Endothelial cell (in vitro differentiated cells): ENCODE measurements at places on chromosomes 3 and 15.

- no peak for DNase-seq
- H3K4me1 ChIP-seq: peaks cover 23% of the 10 kb centered on the region
- peak overlapping the region; percentile 91 for H3K27ac ChIP-seq
- H3K4me3 ChIP-seq: peak overlapping the region; percentile 96
Measured at GRCh38 chr3:182794455-182795388, 1.4 kb downstream of the ATP11B start.

GRCh38 chr3:149579161-149579560, 78.7 kb downstream of the WWTR1 start:
- H3K36me3 ChIP-seq: peaks cover 13% of the 10 kb centered on the region
- H3K27ac ChIP-seq: no peak overlapping the region
- H3K4me1 ChIP-seq: peaks cover 66% of the 10 kb centered on the region

GRCh38 chr3:13569641-13570390, 20.9 kb downstream of the FBLN2 start:
- no peaks in the 10 kb centered on the region for H3K36me3 ChIP-seq
- H3K27ac ChIP-seq: no peak overlapping the region
- peaks cover 12% of the 10 kb centered on the region for H3K27me3 ChIP-seq
- no peak for DNase-seq
- peaks cover 9% of the 10 kb centered on the region for H3K4me1 ChIP-seq
- no peak overlapping the region for H3K4me3 ChIP-seq

DNA sequence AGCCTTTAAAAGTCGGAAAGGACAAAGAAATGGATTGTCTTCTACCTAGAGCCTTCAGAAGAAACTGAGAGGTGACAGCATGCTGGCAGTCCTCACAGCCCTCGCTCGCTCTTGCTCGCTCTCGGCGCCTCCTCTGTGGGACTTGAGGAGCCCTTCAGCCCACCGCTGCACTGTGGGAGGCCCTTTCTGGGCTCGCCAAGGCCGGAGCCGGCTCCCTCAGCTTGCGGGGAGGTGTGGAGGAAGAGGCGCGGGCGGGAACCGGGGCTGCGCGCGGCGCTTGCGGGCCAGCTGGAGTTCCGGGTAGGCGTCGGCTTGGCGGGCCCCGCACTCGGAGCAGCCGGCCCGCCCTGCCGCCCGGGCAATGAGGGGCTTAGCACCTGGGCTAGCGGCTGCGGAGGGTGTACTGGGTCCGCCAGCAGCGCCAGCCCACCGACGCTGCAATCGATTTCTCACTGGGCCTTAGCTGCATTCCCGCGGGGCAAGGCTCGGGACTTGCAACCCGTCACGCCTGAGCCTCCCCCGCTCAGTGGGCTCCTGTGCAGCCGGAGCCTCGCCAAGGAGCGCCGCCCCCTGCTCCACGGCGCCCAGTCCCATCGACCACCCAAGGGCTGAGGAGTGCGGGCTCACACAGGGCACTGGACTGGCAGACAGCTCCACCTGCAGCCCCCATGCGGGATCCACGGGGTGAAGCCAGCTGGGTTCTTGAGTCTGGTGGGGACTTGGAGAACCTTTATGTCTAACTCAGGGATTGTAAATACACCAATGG, 953.8 kb upstream of the GBE1 start:
- no peak overlapping the region for H3K4me3 ChIP-seq
- DNase-seq: no peak
- peaks cover 3% of the 10 kb centered on the region for H3K27me3 ChIP-seq
- peaks cover 3% of the 10 kb centered on the region for H3K36me3 ChIP-seq

DNA sequence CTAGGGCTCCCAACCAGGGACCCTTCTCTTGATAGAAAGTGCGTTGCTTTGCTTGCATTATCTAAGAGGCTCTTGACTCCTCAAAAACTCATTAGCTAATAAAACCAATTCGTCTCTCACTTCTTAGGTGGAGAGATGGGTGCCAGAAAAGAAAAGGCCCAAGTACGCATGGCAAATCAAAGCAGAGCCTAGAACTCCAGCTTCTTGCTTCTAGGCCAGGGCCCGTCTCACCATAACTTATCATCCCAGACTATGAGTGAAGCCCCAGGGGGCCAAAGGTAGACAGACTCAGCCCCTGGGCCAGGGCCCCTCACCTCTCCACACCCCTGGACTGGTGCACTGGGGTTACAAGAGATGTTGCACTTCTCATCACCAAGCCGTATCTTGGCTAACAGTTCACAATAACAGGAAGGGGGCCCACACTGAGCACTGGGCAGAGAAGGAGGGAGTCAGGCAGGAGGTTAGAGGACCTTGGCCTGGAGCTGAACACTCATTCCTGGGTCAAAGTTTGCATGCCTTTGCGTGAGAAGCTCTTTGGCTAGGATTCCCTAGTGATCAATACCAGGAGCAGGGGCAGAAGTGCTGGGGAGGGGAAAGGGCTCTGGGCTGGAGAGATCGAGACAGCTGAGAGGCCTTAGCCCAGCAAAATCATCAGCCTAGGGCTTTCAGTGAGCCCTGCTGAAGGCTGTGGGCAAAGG, 5.4 kb upstream of the CYP1A1 start:
- peaks cover 19% of the 10 kb centered on the region for H3K4me1 ChIP-seq
- H3K27ac ChIP-seq: no peak overlapping the region
- no peak overlapping the region for H3K4me3 ChIP-seq
- peaks cover 11% of the 10 kb centered on the region for H3K27me3 ChIP-seq
- DNase-seq: no peak
- H3K36me3 ChIP-seq: peaks cover 4% of the 10 kb centered on the region

DNA sequence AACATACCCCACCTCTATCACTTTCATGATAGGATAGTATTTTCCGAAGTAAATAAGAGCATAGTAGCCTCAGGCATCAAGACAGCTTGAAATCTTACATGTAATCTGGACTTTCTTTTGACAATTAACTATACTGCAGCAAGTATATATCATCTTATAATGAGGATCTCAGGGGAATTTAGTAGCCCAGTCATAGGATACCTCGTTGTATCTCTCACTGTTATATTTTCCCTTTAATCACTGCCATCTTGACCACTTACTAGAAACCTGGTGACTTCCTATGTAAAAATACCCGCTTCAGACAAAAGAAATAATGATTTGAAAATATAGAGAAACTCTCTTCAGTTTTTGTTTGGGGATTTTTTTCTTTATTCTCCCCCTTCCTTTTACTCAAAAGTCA, 88.2 kb downstream of the SERPINI1 start:
- H3K27ac ChIP-seq: no peak overlapping the region
- no peaks in the 10 kb centered on the region for H3K27me3 ChIP-seq
- H3K4me1 ChIP-seq: no peaks in the 10 kb centered on the region
- H3K4me3 ChIP-seq: no peak overlapping the region

GRCh38 chr15:41631880-41632470, 28.2 kb upstream of the MGA start:
- H3K27me3 ChIP-seq: peaks cover 4% of the 10 kb centered on the region
- no peaks in the 10 kb centered on the region for H3K36me3 ChIP-seq
- peaks cover 31% of the 10 kb centered on the region for H3K4me1 ChIP-seq
- no peak overlapping the region for H3K27ac ChIP-seq
- H3K4me3 ChIP-seq: no peak overlapping the region

DNA sequence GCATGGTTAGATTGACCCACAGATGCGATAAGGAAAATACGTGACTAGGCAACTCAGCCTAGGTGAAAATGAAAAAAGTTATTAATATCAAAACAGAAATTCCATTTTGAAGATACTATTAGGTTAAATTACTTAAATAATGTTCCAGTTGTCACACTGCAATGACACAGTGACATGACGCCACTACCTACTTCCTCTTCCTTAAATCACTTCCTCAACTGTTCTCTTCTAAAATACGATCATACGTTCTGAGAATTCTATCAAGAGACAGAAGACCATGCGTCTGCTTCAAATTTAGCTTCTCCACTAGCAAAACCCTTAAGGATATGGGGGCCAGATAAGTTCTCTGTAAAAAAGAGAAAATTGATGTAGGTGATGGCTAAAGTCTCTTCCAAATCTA, 18.2 kb downstream of the CMTM6 start:
- H3K4me1 ChIP-seq: peaks cover 6% of the 10 kb centered on the region
- no peak overlapping the region for H3K27ac ChIP-seq
- no peaks in the 10 kb centered on the region for H3K27me3 ChIP-seq
- peaks cover 33% of the 10 kb centered on the region for H3K36me3 ChIP-seq

- no peak overlapping the region for H3K4me3 ChIP-seq
- no peaks in the 10 kb centered on the region for H3K4me1 ChIP-seq
- DNase-seq: no peak
- no peak overlapping the region for H3K27ac ChIP-seq
- peaks cover 9% of the 10 kb centered on the region for H3K27me3 ChIP-seq
Measured at GRCh38 chr3:123423031-123423430, 25.9 kb downstream of the ADCY5 start.
